Uterus (tissue), 4 donors: ENCODE measurements at places on chromosomes 6 and 20. TPM values are rescaled to one million over a fixed set of nuclear protein-coding genes. Genes with fewer than 3 reads are reported as not detected.

DNA sequence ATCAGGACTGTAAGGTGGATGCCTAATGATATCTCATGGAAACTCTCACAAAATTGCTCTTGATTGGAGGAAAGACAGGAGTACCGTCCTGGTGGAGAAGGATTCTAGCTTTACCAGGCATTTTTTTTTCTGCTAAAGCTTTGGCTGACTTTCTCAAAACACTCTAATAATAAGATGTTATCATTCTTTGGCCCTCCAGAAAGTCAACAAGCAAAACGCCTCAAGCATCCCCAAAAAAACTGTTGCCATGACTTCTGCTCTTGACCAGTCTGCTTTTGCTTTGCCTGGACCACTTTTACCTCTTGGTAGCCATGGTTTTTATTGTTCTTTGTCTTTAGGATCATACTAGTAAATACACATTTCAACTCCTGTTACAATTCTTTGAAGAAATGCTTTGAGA, 55.5 kb upstream of the RUNX2 start:
- DNase-seq = no peak

DNA sequence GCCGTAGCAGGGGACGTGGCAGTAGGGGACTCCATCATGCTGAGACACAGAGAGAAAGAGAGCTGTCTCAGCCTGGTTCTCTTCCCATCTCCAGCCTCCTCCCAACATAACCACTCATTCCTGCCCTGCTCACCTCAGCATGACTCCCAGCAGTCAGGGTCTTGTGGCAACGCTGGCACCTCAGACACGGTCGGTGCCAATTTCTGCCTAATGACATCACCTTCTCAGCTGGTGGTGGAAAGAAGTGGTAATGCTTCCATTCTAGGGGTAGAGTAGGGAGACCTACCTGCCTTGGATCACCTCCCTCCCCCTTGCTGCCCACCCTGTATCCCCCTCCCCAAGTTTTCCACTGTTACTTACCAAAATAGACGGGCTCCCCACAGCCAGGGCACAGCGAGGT, 2.5 kb downstream of the CRIP3 start:
- no peak for DNase-seq

GRCh38 chr20:50070361-50070760, 42.6 kb downstream of the UBE2V1 start:
- DNase-seq = no peak

GRCh38 chr6:129657483-129657882, 52.5 kb downstream of the ARHGAP18 start:
- no peak for DNase-seq

GRCh38 chr20:50866036-50866685, 65.1 kb downstream of the ADNP start:
- DNase-seq = no peak

- no peak for DNase-seq
Measured at GRCh38 chr6:28673787-28674671, 148.3 kb downstream of the GPX5 start.

DNA sequence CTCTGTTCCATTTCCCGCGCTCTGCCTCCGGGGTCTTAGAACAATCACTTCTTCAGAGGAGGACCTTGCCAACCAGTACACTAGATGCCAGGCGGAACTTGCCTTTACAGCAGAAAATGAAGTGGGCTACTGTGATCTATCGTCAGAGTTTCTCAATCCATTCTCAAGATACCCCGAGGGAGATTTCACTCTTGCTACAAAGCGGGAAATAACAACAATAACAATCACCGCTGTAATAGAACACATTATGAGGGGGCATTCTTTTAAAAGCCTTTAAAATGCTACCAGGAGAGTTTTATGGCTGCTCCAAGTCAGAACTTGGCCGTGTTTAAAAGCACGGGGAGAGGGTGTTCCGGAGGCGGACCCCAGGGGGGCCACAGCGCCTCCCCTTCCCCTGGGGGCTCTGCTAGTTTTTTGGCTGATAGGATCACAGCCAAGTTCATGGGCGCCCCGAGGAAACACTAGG, 617.0 kb upstream of the AGPAT4 start:
- no peak for DNase-seq

DNA sequence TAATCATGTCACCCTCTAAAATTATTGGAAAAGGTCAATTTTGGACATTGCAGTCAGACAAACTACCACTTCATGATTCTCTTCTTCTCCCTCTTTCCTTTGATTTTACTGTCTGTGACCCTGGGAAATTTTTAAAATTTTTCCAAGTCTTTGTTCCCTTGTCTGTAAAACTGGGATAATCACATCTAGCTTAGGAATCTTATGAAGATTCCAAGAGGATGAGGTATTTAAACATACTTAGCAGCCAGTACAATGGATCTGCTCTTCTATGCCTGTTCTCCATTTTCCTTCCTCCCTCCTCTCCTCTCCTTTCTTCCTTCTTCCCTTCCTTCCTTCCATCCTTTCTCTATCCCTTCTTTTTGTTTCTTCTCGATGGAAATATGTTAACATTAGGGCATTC, 651.6 kb upstream of the MARCKS start:
- no peak for DNase-seq

DNA sequence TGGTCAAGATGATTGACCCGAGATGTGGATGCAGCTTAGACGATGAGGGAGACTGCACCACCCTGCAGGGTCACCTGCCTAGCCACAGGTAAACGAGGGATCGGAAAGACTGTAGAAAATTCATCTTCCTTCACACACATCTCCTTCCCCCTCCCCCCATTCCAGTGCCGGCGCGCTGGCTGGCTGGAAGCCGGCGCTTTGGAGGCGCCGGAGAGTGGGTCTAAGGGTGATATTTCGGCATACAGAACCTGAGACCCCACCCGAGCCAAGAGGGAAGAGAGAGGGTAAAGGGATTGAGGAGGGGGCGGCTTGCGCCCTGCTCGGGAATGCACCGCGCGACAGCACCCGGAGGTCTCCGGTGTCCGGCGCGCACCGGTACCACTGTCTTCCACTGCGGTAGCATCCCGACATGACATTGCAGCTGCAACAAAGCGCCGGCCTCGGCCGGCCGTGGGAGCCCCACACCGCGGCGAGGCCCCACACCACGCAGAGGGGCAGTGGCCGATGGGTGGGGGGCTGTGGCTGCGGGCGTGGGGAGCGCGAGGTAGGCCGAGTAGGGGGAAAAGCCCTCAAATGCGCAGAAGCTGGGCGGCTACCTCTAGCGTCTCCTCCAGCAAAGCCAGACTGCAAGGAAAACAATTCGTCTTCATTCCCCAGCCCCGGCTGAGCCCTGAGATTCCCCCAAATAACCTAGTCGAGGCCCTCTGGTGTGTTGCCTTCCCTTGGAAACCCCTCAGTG, 984 bp downstream of the TNFRSF21 start:
- peak; percentile 16 for DNase-seq

GRCh38 chr6:85157311-85157710, 292.6 kb upstream of the NT5E start:
- DNase-seq = no peak

DNA sequence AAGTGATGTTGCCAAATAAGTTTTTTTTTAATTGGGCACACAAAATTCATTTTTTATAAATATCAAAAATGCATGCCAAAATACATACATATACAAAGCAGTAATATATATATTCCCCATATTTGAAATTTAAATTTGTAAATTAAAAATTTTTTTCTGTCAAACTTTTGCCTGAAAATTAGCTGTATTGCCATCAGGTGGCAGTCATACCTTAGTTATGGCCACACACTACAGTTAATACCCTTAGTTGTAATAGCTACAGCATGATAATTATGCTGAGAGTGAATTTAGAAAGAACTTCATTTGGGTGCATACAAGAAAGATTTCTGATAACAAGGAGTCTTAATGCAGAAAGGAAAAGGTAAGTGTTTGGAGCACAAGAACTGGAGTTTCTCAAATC, 46.2 kb upstream of the SDHAF4 start:
- no peak for DNase-seq

PAK5 gene
- total RNA-seq = 0.07 TPM

TUBB1 gene
- not detected for total RNA-seq

SYCP2L gene
- total RNA-seq = 4.9 TPM

HACE1 gene
- total RNA-seq = 44.3 TPM

TRIM31 gene
- not detected for total RNA-seq

WFDC10B gene
- total RNA-seq = not detected

GSTA3 gene
- not detected for total RNA-seq
